EH (cell line): ENCODE measurements at places on chromosomes 7 and 10.

GRCh38 chr10:35347121-35347562, 10.8 kb downstream of the CCNY start:
- DNase-seq: no peak

- no peak for DNase-seq
Measured at GRCh38 chr10:14409247-14409646, 78.5 kb upstream of the FRMD4A start.

GRCh38 chr10:52621635-52622079, 150.9 kb downstream of the MBL2 start:
- DNase-seq: peak; percentile 78

- DNase-seq: no peak
Measured at GRCh38 chr7:148116195-148116594, 474.4 kb upstream of the C7orf33 start.

- DNase-seq: no peak
Measured at GRCh38 chr7:143221286-143221685, 551 bp upstream of the TAS2R40 start.

GRCh38 chr7:19455623-19456022, 253.2 kb downstream of the POLR1F start:
- DNase-seq: no peak

DNA sequence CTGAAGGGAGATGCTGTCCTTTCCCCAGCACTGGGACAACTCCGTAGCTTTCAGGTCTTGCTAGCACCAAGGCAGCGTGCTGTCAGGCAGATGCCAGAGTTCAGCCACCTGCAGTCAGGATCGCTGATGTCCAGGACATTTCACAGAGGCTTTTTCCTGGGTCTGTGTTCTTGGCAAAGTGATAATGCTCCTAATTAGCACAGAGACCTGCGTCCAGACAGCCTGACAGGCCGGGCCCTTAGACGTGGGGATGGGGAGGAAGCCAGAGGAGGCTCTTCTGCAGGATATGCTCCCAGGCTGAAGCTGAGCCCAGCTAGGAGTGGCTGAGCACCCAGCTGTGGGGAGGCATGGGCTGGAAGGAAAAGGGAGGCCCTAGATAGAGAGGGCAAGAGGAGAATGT, 82.5 kb upstream of the TBX20 start:
- no peak for DNase-seq

GRCh38 chr7:158564663-158565035, 23.0 kb downstream of the PTPRN2 start:
- DNase-seq: no peak

DNA sequence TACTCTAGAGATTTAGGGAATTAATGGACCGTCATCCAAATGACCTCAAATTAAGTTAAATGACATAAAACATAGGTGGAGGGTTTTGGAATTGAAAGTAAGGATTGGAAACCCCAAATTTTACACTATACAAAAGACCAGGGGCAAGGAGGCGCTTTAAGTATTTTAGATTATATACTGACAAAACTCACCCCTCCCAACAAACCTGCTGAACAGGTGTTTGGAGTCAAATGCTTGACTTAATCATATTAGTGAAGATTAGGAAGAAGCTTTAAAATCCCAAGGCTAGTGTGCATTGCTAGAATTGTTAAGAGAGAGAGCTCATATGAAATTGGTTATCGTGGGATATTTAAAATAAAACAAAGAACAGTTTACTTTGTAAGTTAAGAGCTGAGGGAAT, at the start of gene GNGT1:
GNGT1 (plus strand) TSS at position 301 of the 400 bp plus-strand sequence. CDS start 180 bp downstream, outside the sequence.
- DNase-seq: no peak

- peak; percentile 85 for DNase-seq
Measured at GRCh38 chr10:124332426-124332825, 86.3 kb downstream of the OAT start.

- DNase-seq: peak; percentile 47
Measured at GRCh38 chr7:29588900-29589696, 25.5 kb downstream of the PRR15 start.

DNA sequence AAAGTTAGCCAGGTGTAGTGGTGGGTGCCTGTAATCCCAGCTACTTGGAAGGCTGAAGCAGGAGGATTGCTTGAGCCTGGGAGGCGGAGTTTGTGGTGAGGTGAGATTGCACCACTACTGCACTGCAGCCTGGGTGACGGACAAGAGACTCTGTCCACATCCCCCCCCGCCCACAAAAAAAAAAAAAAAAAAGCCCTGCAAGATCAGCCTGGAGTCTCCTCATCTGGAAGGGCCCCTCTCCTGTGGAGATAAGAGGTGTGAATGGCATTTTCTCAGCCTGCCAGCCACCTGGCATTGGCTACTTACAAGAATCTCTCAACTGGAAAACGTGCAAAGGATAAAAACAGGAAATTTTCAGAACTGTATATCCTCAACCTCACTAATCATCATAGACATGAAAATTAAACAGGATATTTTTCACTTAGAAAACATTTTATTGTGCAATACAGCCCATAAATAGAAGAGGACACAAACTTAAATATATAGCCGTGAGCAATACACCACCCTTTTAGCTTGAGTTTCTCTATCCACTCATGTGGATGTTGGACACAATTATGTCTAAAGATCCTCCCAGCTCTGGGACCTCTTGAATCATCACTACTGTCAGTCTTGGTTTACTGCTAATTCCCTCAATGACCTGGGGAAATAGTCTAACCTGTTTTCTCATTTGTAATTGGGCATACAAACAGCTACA, 11.3 kb upstream of the TSPAN15 start:
- DNase-seq: peak; percentile 83

- no peak for DNase-seq
Measured at GRCh38 chr10:108785011-108785410, 1138.3 kb downstream of the XPNPEP1 start.

GRCh38 chr10:5538446-5538845, 13.7 kb downstream of the CALML3 start:
- DNase-seq: peak; percentile 73

GRCh38 chr10:1229116-1229515, 172.9 kb downstream of the WDR37 start:
- DNase-seq: no peak

GRCh38 chr7:114620208-114620607, 205.6 kb downstream of the FOXP2 start:
- no peak for DNase-seq

GRCh38 chr7:135333200-135333599, 99.6 kb downstream of the STRA8 start:
- DNase-seq: no peak

- DNase-seq: no peak
Measured at GRCh38 chr10:118986815-118987790, 42.4 kb upstream of the NANOS1 start.

DNA sequence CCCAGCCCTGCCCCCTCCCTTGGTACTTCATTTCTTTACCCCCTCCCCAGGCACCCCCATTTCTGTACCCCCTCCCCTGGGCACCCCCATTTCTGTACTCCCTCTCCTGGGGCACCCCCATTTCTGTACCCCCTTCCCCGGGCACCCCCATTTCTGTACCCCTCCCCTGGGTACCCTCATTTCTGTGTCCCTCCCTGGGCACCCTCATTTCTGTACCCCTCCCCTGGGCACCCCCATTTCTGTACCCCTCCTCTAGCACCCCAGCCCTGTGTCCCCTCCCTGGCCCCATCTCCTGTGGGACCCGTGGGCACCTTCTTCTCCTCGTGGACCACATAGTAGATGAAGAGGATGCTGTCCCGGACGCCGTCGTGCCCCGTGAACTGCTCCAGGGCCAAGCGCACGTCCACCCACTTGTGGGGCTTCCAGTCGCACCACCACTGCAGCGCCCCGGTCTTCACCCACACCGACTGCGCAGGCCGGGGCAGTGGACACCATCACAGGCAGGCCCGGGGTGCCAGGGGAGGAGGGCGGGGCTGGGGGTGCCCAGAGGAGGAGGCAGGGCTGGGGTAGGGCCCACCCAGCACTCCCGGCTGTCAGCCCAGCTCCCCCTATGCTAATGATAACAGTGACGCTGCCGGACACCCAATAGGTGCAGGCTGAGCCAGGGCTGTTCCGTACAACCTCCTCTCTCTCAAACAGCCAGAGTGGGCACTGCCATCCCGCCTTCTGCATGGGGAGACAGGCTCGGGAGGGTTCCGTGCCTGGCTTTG, 20.4 kb downstream of the TECPR1 start:
- DNase-seq: no peak

DNA sequence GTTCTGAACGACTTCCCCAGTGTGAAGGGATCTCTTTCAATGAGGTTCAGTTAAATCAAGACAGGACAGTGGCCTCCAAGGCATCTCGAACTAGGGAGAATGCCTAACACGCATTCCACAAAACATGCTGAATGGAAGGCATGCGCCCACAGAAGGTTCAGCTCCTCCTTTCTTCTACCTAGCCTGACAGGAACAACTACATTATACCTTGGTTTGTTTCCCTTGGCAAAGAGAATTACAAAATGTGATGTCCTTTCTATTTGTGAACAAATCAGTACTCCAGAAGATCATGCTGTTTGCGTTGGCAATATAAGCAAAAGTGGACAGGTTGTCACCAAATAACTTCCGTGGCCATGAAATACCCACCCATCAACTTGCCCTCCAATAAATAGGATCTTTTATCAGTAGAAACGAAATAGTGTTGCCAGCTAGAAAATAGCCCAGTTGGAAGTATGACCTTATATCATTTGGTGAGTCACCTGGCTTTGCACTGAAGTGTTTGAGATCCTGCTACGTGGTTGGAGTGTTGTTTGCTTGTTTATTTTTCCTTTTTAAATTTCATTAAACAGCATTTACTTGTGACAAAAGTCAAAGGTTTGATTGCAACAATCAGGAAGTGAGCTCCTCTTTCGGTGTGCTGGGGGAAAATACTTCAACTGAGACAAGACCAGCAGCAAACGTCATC, 117.0 kb upstream of the FAM204A start:
- DNase-seq: no peak

GRCh38 chr7:141702047-141702567, at the start of gene DENND11:
TSS of gene DENND11 (minus strand) at chr7:141702166. CDS start at chr7:141702153, 13 bp downstream.
- DNase-seq: peak; percentile 57

- DNase-seq: peak; percentile 67
Measured at GRCh38 chr7:30764030-30764975, 6.9 kb upstream of the MINDY4 start.

GRCh38 chr7:1247527-1248041, 14.9 kb downstream of the UNCX start:
- peak; percentile 11 for DNase-seq

DNA sequence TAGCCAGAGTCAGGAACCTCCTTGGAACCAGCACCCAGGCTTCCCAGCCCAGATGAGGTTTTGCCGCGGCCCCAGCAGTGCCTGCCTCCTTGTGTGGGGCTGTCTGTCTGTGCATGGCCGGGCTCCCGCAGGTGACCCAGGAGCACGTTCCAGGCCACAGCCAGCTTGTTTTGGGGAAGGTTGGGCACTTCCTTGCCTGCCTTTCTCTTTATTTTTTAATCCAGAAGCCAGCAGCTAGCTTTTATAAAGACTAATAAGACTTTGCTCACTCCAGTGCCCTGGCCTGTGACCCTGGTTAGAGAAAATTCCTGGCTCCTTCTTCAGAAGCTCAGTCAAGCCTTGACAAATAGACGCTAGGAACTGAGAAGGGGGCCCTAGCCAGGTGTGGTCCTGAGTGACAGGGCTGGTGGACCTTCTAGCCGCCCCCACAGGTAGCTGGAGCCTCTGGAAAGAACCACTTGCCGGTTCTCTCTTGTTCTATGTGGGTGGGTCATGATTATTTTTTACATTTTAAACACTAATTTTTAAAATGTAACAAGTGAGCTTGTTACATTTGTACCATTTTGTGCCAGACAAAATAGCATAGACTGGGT, 837 bp downstream of the SLC29A3 start:
- no peak for DNase-seq

DNA sequence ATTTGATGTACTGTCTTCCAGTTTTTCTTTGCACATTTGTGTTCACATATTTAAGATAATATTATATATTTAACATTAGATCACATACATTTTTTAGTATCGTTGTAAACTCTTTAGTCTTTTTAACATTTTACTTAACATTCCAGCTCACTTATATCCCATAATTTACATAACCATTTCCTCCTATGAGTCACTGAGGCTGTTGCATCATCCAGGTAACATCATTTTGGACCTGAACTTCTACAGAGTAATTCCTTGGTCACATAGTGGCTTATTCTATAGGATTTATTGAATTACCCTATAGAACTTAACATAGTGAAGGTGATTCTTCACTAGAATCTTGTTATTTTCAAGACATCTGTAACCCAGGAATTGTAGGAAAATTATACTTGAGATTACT, 194.4 kb downstream of the POU6F2 start:
- DNase-seq: no peak

GRCh38 chr10:27584302-27584701, 80.2 kb downstream of the RAB18 start:
- no peak for DNase-seq

DNA sequence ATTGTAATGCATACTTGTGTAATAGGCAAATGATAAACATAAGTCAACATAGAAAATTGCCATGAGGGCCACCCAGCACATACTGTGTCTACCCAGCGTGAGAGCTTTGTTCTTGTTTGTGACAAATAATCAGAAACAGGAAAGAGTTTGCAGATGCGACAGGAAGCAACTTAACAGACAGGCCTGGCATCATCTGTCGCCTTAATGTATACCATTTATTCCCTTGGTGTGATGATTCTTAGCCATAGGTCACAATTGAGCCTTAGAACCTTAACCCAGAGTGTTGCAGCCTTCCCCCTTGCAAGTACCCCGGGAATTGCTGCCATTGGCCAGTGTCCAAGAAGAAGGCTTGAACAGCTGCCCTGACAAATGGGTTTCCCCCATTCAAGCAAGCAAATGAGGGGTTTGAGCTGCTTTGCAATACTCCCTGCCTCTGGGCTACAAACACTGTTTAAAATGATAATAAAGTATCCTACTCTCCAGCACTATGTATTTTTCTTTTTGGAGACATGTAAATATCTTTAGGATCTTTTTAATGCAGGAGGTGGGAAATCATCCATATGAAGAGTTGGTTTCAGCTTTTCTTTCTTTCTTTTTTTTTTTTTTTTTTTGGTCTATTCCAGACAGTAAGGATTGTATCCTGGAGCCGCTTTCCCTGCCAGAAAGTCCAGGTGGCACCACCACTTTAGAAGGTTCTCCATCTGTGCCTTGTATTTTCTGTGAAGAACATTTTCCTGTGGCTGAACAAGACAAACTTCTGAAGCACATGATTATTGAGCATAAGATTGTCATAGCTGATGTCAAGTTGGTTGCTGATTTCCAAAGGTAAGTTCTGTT, 80.0 kb downstream of the ZNF277 start:
- DNase-seq: no peak

DNA sequence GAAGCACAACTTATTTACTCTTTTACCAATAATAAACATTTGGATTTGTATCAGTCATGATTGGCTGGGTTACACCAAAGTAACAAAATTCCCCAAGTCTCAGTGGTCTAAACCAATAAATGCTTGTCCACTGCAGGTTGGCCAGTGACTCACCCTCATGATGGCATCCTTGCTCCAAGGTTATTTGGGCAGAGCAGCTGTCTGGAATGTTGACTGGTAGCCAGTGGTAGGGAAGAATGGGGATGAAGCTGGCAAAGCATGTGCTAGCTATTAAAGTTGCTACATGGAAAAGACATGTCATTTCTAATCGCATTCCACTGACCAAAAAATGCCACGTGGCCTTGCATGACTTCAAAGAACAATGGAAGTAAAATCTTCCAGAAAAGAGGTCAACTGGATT, 1168.7 kb upstream of the CELF2 start:
- DNase-seq: peak; percentile 13
